NCI-H526 treated with DMSO at 0.1 percent for 48 hours (cell line): ENCODE measurements at places on chromosomes 7 and 10.

GRCh38 chr7:31119249-31119648, 67.1 kb downstream of the ADCYAP1R1 start:
- DNase-seq: no peak

GRCh38 chr7:18541181-18541870, 45.8 kb downstream of the HDAC9 start:
- no peak for DNase-seq

DNA sequence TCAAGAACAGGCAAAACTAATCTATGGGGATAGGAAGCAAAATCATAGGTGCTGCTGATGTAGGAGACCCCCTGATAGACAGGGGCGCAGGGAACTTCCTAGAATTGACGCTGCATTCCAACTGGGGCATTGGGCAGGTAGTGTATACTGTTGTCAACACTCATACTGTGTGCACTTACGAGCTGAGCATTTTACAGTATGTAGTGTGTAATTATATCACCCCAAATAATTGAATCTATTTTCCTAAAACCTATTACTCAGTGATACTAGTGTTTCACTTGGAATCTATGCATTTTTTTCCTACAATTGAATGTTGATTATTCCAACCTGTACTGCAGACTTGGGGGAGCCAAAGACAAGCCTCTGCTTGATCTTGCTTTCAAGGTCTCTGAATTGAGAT, 207.0 kb upstream of the PRKCQ start:
- no peak for DNase-seq

GRCh38 chr10:99943908-99944307, 65.8 kb downstream of the DNMBP start:
- no peak for DNase-seq

DNA sequence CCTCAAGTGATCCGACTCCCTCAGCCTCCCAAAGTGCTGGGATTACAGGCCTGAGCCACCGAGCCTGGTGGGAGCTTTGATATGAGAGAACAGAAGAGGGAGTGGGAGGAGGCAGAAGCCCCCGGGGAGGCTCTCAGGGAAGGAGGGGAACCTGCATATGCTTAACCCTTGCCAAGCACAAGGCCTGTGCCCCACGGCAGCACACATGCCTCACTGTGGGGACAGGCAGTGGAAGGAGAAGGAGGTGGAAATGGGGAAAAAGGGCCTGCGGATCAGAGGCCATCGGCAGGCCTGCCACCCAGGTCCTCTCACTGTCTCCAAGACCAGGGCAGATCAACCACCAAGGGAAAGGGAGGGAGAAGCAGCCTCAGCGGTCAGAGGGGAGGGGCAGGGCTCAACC, 7.2 kb upstream of the GRID1 start:
- DNase-seq: no peak

DNA sequence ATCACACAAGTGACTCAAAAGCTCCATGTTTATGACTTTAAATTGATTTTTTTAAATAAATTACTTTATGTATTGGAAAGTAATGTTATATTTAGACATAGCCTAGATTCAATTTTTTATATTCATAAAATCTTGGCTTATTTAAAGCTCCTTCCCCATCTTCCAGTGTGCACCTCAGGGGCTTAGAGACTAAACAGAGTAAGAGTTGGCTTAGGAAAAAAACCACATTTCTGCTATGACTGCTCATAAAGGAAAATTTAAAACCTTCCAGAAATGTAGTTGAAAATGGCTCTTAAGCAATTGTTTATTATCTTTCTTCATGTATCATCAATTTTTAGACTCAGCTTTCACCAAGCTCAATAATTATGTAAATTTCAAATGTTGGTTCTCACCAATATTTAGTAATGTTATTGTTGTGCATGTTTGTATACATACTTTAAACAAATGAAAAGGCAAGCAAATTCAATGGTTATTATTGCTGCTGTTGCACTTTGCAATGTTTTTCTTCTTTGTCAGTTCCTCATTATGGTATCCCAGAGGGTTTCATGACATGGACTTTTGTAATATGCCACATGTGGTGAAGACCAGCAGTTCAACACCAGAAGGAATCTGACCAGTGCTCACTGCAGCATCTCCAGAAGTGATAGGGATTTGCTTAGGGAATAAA, 700.1 kb upstream of the ANKRD30A start:
- no peak for DNase-seq

- no peak for DNase-seq
These were observed 255.6 kb upstream of the HABP2 start for GRCh38 chr10:113297226-113297625.
